Right lobe of liver (tissue), 6 donors: ENCODE measurements at places on chromosomes 4 and X. TPM values are rescaled to one million over a fixed set of nuclear protein-coding genes. Genes with fewer than 3 reads are reported as not detected.

GRCh38 chrX:78125148-78125547 is 14.3 kb downstream of the TAF9B start:
- DNase-seq: no peak

DNA sequence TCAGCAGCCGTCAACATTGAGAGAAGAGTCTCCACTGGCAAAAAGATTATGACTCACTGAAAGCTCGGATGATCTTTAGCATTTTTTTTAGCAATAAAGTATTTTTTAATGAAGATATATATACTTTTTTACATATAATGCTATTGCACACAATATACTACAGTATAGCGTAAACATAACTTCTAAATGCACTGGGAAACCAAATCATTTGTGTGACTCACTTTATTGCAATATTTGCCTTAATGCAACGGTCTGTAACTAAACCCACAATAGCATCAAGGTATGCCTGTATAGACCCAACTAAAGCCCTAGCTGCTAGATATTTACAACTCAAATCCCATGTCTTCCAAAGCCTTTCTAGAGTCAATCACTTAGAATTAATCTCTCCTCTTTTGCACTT is 52.3 kb upstream of the EDNRA start:
- no peak for DNase-seq

GRCh38 chr4:16075061-16075460 is 8.8 kb downstream of the PROM1 start:
- DNase-seq: no peak

DNA sequence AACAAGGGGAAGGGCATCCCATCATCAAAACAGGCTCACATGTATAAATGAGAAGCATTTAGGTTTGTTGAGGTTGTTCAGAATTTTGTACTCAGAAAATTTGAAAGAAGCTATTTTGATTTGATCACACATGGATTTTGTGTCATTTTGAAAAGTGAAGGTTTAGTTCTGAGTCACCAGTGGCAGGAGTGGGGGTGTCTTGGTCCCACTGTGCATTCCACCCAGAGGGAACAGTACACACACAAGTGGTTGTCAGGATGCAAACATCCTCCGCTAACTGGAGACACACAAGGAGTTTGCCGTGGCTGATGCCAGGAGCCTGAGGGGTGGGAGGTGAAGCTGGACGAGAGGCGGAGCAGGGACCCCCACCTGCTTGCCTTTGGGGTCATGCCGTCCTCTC is 198.2 kb upstream of the PSAPL1 start:
- no peak for DNase-seq

GRCh38 chr4:184216515-184216914 is 1.2 kb downstream of the ENPP6 start:
- DNase-seq: no peak

DNA sequence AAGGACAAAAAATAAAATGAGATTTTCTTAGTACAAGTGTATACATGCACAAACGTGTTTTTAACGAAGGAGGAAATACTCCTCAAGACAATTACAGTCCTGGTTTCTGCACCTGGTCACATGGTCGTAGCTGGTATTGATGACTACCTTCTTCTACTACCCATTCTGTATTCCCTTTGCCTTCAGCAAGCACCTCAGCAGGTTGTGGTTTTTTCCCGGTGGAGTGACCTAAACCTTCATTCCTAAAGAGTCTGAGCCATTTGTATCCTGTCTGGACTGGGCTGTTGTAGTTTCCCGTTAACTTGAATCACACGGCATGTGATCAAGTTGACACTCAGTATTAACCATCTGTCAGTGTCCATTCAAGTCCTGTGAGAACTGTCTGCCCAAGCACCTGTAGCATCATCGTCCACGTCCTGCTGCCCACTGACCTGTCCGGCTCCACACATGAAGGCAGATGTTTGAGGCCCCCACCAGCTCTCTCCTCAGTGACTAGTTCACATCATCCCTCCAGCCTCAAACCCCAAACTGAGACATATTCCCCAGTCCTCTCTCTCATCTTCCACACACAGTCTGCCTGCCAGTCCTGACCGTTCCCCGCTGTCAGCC is 31.1 kb upstream of the TBC1D14 start:
- no peak for DNase-seq

DNA sequence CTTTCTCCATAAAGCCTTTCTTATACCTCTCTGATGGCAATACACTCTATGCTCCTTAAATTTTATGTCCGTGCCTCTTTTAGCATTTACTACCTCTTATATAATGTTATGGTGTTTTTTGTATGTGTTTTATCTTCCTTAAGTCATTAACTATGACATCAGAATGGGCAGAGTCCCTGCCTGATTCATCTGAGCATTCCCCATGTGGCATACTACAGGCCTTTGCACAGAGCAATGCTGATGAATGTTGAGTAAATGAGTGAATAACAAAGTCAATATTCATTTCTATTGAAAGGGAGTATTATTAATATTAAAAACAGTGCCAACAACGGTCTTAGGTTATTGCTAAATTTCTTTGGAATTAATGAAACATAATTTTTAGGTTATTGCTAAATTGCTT is 18.8 kb upstream of the RPS6KA3 start:
- DNase-seq: no peak

GRCh38 chrX:49210406-49210805 is 10.4 kb upstream of the SYP start:
- DNase-seq: no peak

DNA sequence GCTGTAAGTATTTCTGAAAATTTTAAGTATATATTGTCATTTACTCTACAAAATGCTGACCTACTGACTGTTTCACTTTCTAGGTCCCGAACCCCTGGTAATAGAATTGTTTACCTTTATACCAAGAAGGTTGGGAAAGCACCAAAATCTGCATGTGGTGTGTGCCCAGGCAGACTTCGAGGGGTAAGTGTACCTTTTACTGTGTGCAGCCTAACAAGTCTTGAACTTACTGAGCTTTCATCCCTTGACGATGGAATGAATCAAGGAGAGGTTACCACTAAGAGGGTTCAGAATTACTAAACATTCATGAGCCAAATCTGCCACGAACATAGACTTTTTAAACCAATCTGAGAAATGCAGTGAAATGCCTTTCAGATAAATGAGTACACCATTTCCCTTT is 1.6 kb downstream of the RPL34 start:
- DNase-seq: no peak

DNA sequence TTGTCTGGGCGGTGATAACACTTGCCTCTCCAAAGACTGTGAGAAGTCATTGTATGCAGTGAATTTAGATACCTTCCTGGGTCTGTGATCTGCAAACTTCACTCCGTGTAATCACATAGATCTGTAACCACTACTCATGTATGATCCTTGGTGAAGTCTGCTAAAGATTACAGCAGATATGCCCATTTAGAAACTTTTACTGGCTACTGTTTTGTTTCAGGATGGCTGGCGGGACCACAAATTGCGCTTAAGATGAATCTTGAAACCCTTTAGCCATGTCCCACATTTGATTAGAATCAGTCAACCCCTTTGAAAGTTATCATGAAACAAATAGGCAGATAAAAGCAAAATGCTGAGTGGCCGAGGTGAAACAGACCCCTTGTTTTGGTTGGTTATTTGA is 126.5 kb upstream of the SCML1 start:
- DNase-seq: no peak

DNA sequence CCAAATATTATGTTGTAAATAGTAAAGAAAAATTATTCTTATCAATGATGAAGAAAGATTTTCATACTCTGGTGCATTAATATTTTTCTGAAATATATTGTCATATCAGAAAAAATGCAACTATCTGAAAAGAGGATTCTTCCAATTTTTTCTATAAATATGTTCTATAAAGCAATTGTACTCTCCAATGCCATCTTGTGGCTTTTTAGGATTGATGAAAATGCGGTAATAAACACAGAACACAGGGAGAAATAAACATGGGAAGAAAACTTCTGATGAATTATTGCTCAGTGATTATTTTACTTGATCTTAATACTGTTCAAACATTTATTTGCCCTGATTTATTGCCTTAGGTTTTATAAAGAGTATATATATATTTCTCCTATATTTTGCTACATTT is 215.4 kb downstream of the IL1RAPL1 start:
- DNase-seq: no peak

GRCh38 chrX:3763111-3763510 is 49.7 kb upstream of the PRKX start:
- no peak for DNase-seq

DNA sequence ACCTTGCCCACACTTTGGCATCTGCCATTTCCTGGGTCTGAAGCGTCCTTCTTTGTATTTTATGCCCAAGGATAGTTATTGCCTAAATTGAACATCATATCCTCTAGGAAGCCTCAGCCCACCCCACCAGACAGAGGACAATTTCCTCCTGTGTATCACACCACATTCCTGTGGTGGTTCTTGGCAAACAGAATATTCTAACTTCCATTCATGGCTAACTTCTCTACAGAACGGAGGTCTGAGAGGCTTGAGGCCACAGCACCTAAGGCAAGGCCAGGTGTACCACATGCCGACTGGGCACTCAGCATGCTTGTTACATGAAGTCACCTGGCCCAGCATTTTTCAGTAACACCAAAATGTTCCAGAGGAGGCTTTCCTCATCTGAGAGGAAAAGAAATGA is 42.4 kb downstream of the CD99L2 start:
- no peak for DNase-seq

DNA sequence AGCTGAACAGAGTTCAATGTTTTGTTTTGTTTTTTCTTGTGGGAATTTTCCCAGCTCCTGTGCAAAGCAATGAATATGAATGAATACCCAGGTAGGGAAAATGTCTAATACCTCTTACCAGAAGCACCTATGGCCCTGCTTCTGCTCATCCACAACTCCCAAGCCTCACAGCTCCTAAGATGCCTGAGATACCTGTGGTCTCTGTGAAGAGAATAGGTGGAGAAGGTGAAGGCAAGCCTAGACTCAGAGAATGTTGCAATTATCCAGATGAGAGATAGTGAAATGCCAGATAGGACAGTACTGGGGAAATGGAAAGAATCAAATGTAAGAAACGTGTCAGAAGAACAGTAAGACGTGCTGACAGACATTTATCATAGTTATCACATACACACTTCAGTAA is 70.2 kb upstream of the NOCT start:
- DNase-seq: no peak

GRCh38 chrX:10095698-10096432 is 60.9 kb upstream of the CLCN4 start:
- DNase-seq: no peak

DNA sequence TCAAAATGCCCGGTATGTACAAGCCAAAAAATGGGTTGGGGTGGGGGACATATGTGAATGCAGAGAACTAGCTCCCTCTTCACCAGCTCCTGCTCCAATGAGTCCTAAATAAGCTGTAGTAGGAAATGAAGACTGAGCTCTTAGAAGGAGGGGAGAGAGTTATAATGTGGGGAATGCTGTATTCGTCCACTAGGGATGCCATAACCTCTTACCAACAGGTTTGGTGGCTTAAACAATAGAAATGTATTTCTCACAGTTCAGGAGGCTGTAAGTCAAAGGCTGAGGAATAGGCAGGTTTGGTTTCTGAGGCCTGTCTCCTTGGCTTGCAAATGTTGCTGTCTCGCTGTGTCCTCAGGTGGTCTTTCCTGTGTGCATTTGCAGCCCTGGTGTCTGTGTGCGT is 4.4 kb upstream of the INPP4B start:
- no peak for DNase-seq

DNA sequence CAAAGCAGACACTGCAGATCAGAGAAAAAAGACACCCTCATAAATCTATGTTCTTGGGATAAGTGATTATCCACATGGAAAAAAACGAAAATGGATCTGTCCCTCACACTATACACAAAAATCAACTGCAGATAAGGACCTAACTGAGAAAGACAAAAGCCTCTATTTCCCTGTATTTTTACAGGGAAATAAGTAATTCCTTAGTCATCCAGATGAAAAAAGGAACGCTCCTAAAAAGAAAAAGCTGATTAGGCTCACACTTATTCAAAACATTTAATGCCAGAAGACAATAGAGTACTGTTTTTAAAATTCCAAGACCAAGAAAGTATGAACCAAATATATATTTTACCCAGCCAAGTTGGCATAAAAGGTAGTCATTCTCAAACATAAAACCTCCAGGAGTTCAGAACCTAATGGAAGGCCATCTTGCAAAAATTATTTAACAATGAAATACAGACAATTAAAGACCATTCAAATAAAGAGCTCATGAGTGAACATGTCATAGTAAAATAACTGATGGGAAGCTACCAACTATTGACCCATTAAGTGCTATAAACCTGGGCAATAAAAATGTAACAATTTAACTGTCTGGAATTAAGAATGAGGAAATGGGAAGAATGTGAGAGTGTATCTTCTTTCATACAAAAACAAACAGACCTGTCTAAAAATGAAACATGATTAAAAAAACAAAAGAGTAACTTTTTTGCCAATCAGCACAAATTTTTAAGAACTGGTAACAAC is 20.4 kb downstream of the PAPSS1 start:
- no peak for DNase-seq

DNA sequence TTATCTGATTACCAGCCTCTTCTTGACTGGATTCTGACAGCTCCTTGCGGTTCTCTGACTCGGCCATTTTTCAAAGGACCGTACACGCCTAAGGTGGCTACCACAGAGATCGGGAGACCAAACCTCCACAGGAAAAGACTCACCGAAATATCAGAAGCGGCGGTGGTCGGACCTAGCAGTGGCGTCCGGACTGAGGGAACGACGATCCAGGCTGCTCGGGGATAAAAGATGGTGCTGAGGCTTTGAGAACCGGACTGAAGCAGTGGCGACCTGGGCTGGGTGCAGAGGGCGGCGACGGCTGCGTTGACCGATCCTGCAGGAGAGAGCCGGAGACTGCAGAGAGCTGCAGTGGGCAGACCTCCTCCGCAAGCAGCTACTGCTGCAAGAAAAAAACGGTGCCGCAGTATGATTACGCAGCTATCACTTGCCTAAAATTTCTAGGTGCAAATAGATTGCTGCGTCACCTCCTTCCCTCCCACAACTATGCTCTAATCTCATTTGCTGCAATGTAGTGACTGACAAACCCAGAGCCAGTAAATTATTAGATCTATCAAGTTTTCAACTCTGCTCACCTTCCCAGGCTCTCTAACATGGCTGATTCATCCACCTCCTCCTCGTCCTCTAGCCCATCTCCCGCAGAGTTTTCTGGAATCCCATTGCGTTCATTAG is at the start of gene NAP1L2:
Gene NAP1L2 (minus strand): TSS at position 426 of the 669 bp plus-strand sequence. CDS start 359 bp downstream, at position 67.
- peak; percentile 20 for DNase-seq

DNA sequence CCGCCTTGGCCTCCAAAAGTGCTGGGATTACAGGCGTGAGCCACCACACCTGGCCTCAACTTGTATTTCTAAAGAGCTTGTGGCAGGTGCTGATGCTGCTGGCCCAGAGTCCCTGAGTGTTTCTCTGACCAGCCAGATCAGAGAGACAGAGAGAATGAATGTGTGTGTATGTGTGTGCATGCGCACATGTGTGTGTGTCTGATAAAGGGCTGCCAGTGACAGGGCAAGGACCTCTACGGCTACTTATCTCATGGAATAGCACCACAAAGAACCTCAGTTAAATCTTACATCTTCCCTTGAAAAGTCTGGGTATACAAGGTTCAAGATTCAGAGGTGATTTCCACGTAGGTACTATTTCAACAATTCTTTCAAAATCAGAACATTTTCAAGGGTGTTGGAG is 86.0 kb downstream of the SCD5 start:
- no peak for DNase-seq

- DNase-seq: no peak
These were observed 107.7 kb upstream of the RPS6KA3 start for GRCh38 chrX:20374450-20374849.

SLC16A2 gene
- 64.0 TPM for total RNA-seq

TCP11X2 gene
- not detected for total RNA-seq

FGFRL1 gene
- 45.5 TPM for total RNA-seq

TMEM150C gene
- total RNA-seq: 8.9 TPM

MAGED4B gene
- 0.92 TPM for total RNA-seq

SPATA18 gene
- total RNA-seq: 1.6 TPM

GAGE2A gene
- total RNA-seq: not detected

CXCL3 gene
- not detected for total RNA-seq

HS3ST1 gene
- 1.2 TPM for total RNA-seq
